ENCODE measurements at places on chromosomes 2 and 18.

- no peak for DNase-seq
Measured at GRCh38 chr2:84701880-84702279, 179.0 kb downstream of the TRABD2A start.

- DNase-seq = peak; percentile 66
Measured at GRCh38 chr2:168119515-168120141, 127.8 kb downstream of the STK39 start.

GRCh38 chr2:10985260-10985659, 73.5 kb downstream of the KCNF1 start:
- peak; percentile 89 for DNase-seq

DNA sequence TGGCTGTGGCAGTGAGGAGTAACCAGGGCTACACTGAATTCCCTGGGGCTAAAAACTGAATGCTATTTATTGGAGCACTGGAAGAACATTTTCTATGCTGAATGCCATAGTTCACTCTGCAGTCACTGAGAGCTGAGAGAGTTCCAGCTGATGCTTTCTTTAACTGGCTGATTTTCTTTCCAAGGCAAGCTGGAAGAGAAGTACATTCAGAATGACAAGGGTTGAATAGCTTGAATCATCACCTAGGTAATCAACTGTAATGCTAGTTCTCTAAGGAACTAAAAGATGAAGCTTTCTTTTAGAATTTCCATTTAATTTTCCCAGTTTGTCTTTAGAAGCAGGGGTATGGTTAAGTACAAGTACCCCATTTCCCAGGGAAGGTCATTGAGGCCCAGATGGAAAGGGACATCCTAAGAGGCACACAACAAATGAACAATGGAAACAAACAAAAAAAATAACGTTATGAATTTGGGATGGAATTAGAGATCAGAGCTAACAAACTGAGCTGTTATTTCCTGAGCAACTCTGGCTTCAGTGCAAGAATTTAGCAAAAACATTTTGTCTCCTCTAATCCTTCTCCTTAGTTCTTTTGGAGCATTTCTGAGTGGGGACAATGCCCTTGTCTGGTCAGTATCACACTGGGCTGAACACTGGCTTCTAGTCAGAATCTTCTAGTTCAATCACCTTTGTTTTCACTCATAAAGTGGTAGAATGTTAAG, 132.8 kb upstream of the REG3A start:
- no peak for DNase-seq

GRCh38 chr2:234143896-234144295, 93.4 kb downstream of the SPP2 start:
- DNase-seq = no peak

GRCh38 chr2:149278161-149278871, 52.1 kb upstream of the LYPD6 start:
- no peak for DNase-seq

Data from NCI-H1694 (cell line).